ENCODE measurements at places on chromosomes 12 and 14.

- no peak for DNase-seq
Observed at GRCh38 chr12:1206118-1206734, 215.2 kb downstream of the ERC1 start.

GRCh38 chr14:97149775-97150174 is 352.6 kb downstream of the VRK1 start:
- no peak for DNase-seq

- DNase-seq: no peak
Observed at GRCh38 chr12:131282292-131283080, 328.8 kb downstream of the ADGRD1 start.

- no peak for DNase-seq
Observed at GRCh38 chr14:97441740-97442362, 644.7 kb downstream of the VRK1 start.

GRCh38 chr12:15320881-15321280 is 1.4 kb upstream of the PTPRO start:
- DNase-seq: no peak

- DNase-seq: no peak
Observed at GRCh38 chr12:94218233-94218632, 69.9 kb downstream of the PLXNC1 start.

DNA sequence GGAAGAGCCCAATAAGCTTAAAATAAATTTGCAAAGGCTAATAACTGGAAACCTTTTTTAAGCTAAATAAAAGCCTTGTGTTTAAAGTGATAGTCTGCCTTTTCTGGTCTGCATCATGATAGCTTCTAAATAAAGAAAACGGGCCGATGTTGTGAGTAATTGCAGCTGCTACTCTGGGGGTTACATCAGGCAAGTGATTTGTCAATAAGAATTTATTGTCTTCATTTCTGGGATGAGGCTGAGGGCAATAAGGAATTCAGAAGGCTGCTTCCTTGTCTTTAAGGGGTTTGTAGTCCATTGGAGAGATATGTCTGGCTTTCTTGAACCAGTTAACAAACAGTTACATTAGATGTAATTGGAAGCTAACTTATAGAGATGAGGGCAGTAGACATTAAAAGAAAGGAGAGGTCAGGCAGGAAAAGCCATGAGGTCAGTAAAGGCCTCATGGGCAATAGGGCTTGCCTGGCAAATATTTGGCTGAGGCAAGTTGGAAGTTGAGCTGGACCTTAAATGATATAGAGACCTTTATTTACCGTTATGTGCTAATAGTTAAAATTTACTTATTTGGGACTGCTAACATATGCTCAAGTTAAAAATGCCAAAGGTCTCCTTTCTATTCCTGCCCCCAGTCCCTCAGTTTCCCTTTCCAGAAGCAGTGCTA is 85.0 kb downstream of the CRADD start:
- no peak for DNase-seq

- no peak for DNase-seq
Observed at GRCh38 chr14:33432407-33433023, 493.8 kb downstream of the NPAS3 start.

DNA sequence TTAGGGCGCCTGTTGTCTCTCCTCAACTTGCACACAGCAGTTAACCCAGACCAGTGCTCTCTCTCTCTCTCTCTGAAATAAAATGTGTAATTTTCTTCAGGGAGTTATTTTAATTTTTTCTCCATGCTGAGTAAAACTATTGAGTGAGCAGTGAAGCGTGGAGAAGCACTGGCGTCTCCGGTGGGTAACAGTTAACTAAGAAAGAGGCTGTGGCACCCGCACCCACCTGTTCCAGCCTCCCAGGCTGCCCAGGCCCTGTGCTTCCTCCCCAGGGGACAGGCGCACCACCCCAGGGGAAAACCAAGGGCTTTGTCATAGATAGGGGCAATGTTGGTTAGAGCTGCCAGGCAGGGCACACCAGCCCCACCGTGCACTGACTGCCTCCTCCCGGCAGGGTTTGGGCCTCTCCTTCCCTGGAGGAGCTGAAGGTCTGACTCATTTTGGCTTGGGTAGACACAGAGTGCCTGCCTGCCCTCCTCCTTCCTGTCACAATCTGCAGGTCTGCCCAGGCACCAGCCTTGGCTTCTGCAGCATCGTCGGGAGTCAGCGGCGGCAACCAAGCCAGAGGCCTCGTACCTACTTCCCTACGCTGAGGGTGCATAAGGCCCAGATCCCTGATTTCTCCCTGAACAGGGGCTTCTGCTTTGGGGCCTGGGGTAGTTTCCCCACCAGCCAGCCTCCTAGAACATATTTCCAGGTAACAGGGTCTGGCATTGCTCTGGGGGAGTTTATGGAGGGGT is 3.9 kb downstream of the HOXC5 start:
- no peak for DNase-seq

DNA sequence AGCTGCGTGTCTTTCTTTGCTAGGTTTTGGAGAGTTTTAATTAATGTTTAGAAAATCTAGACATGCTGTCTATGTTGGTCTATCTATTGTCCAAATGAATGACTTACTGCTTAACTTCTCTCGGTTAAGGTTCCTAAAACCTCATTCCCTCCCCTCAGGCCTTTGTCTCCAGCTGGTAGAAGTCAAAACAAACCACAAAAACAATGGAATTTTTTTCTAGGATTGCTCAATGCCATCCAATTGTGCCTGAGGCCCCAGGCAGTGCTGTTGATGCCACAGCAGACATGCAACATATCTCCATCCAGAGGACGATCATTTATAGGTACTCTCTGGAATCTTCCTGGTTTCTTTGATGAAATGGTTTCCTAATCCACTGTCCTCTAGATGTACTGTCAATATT is 448.2 kb upstream of the TBX3 start:
- DNase-seq: no peak

DNA sequence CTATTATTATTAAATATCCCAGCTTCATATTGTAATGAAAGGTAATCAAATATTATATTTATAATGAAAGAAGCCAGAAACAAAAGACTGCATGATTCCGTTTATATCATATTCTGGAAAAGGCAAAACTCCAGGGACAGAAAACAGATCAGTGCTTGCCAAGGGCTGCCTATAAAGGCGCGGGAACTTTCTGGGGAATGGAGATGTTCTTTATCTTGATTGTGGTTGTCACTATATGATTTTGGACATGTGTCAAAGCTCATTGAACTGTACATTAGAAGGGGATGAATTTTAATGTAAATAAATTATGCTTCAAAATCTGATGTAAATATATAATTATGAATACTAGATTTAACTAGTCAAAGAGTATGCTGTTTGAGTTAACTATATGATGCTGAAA is 115.4 kb upstream of the KRAS start:
- no peak for DNase-seq

Data from naive B cell (primary cell).